ENCODE measurements at places on chromosomes 2 and 18. TPM values are rescaled to one million over a fixed set of nuclear protein-coding genes. Genes with fewer than 3 reads are reported as not detected.

DNA sequence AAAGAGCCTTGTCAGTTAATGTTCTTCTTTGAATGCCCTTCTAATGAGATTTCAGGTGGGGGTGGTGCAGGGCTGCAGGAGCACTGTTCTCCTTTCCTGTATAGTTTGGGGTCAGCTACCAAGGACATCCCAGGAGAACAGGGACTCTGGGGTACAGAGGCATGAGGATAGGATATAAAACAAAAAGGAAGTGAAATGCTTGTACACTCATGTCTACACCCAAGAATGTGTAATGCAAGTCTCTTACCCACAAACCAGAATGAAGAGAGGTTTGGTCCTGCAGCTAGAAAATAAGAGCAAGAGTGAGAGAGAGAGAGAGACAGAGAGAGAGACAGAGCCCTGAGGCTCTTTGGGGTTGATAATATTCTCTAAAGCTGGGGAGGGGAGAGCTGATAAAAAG is 151.8 kb upstream of the KCTD1 start:
- DNase-seq: no peak

DNA sequence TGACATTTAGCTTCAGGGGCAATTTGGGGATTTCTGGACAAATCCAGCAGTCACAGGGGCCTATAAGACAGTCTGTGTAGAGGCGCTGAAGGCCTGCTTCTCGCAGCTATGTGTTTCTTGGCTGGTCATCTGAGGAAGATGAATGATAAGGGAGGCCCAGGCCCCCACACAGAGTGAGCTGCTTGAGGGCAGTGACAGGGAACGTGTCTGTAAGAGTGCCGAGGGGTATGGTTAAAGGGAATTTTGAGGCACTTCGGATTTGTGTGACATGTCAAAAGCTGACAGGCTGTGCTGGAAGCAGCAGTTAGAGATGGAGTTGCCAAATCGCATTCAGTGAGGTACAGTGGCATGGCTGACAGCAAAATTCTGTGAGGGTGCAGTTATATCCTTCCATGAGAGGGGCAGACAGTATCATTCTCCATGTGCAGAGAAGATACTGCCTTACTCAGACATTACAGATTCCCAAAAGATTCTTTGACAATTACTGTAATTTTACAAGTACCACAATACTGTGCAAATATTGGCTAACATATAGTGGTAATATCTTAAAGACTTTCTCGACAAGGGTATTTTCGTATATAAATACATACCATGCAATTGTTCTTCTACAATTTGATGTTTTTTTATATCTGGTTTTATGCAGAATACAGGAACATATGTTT is 74.0 kb downstream of the CERS6 start:
- no peak for DNase-seq

- no peak for DNase-seq
These were observed 14.3 kb upstream of the KCMF1 start for GRCh38 chr2:84956334-84957297.

DNA sequence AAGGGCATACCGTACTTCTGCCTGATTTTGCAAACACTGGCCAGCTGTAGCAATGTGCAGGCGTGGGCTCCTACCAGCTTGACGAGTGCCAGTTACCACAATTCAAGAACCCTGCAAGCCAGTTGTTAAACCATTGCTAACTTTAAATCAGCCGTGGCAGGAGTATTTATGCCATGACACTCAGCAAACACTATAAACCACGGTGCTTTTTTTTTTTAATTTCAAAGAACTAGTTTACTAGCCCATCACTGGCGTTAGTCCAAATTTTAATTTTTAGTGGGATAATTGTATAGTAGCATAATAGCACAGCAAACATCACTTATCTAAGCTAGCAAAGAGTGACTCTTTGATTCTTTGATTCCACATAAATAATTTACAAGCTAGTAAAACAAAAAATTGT is 111.1 kb downstream of the COL4A4 start:
- no peak for DNase-seq

- no peak for DNase-seq
These were observed 88.5 kb downstream of the ZEB2 start for GRCh38 chr2:144431392-144431783.

DNA sequence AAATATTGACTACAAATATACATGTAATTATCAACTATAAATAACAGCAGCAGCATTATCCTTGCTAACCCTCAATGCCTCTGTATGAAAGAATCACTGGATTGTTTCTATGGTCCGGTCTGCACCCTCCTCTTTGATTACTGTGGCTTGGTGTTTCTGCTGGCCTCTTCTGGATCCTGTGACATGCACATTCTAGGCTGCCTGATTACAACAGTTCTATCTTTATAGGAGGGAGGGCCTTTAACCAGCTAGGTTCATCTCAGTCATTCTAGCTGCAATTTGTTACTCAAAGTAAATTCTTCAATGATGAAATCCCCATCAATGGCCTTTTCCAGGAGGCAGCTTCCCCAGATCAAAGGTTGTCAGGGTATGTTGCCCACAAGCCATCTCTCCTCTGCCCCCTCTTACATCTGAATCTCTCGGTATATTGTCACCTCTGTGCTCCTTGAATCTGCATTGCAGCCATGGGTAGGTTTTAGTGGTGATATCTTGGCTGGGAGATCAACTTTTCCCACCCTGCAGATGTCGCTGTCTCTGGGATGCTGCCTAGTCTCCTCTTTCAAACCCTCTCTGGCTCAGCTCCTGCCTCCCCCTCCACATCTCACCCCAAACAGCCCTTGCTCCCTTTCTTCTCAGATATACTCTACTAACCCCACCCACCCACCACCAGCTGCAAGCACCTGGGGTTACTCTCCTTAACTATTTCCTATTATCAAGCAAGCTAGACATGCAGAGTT is 106.2 kb upstream of the BZW1 start:
- no peak for DNase-seq

- no peak for DNase-seq
These were observed 19.3 kb downstream of the ZAP70 start for GRCh38 chr2:97732436-97733340.

Gene ESCO1
- total RNA-seq: 6.8 TPM
